GM12878 (cell line): ENCODE measurements at places on chromosomes 7 and 10.
A peak's percentile ranks its signal among the peaks of the same experiment; 100 is the strongest.

- DNase-seq = no peak
Measured at GRCh38 chr10:74797550-74797949, 28.9 kb upstream of the KAT6B start.

- no peak for DNase-seq
Measured at GRCh38 chr10:58919927-58920654, 256.4 kb upstream of the PHYHIPL start.

DNA sequence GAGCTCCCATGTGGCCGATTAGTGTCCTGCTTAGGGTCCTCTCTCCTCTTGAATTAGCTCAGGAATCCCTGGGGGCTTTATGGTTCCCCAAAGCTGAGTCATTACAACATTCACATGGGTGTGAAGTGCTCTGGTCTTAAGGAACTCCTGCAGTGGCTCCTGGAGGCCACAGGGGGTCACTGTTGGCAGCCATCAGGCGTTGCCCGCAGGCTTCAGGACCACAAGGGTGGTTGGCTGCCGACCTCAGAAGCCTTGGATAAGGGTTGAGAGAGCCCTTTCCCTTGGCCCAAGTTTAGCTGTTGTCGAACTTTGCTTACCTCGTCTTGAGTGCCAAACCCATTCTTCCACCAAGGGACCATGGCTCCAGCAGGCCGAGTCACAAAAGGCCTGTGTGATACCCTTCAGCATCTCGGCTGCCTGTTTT, 61.7 kb downstream of the SH2D4B start:
- DNase-seq = peak; percentile 57

- no peak for DNase-seq
Measured at GRCh38 chr7:26180792-26181198, 19.8 kb downstream of the HNRNPA2B1 start.

DNA sequence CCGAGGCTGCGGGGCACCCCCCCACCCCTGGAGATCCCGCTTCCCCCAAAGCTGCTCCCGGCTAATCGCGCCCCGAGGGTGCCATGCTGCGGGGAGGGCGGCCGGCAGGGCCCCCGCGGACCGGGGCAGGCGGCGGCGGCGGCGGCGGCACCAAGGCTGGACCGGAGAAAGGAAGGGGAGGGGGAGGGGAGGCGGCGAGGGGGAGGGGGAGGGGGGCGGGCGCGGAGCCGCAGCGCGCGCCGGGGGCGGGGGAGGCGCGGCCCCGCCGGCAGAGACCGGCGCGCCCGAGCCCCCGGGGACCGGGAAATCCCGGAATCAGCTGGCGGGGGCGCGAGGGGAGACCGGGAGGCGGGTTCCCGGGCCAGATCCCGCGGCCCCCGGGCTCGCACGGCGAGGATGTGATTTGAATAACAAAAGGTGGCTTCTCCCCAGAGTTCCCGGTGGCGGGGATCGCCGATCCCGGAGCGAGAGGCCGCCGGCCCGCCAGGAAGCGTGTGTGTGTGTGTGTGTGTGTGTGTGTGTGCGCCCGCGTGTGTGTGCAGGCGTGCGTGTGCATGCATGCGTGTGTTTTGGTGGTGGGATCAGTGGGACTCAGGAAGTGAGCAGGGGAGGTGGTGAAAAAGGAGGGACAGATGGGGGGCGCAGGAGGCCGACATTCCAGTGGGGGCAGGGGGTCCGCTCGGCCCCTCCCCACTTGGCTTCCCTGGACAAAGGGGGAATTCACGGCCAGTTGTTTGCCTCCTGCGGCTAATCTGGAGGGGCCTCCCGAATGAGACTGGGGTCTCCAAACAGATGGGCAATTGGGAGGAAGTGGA, 99.5 kb downstream of the HIP1 start:
- no peak for DNase-seq

- no peak for DNase-seq
Measured at GRCh38 chr7:38334163-38334562, 60.7 kb upstream of the TARP start.

GRCh38 chr10:21638681-21639080, 104.6 kb downstream of the MLLT10 start:
- no peak for DNase-seq

DNA sequence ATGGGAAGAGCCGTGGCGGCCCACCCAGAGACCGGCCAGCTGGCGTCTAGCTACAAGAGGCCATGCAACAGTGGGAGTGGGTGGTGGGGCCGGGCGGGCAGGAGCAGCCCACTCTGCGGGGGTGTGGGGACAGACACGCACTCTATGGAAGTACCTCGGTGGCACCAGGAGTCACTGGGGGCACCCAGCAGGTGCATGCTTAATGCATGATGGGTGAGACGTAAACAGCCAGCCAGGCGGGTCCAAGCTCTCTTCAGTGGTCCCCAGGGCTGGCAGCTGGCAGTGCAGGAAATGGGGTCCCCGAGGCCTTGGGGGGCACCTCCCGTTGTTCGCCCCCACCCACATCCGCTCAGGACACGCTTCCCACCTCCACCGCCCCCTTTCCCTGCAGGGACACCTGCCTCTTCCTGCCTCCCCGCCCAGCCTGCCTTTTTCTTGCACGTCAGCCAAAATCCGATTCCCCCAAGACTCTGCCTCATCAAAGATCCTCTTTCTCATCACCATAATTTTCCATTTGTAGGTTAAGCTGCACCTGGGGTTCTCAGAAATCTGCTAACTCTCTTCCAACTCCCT, 22.6 kb upstream of the PSMG3 start:
- DNase-seq = no peak

DNA sequence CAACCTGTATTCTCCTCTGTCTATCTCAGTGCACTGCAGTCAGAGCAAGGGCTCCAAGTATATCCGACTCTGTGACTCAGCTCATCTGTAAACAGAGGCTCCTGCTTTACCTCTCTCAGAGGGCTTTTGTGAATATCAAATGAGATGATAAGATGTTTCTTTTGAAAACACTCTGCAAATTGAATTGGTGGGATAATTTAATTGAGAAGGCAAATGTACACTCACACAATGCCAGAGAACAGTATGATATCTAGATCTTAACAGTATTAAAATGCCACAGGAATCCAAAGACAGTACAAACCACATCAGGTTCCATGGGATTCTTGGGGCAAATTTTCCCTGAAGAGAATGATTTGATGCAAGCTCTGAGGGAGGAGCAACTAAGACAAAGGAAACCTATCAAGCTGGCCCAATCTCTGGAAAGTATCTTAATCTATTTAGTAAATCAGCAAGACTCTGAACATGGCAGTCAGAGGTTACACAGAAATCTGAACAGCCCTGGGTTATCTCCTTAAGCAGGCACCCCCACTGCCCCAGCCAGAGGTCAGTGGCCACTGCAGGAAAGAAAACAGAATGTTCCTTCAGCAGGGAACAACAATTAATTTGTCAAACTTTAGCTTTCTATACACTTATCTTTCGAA, 45.9 kb downstream of the DOCK4 start:
- no peak for DNase-seq

DNA sequence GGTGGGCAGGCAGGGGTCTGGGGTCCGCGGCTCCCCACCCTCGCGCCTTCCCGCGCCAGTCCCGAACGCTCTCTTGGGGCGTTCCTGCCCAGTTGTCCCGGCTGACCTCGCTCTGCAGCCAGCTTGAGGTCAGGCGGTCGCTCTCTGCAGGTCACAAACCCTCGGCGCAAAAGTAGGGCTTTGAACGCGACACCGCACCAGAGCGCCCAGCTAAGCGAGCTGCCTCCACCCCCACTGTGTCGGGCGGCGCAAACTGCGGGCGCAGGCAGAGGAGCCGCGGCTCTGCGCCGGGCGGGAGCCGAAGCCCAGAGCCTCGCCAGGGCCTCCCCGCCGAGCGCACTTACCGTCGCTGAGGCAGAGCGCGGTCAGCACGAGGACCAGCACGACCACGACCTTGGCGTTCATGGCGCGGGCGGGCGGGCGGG, 284 bp downstream of the CXCL12 start:
- no peak for DNase-seq
